CD4-positive, alpha-beta T cell treated with Interleukin-15 for 1 hour (primary cell): ENCODE measurements at places on chromosomes 1 and 21.

DNA sequence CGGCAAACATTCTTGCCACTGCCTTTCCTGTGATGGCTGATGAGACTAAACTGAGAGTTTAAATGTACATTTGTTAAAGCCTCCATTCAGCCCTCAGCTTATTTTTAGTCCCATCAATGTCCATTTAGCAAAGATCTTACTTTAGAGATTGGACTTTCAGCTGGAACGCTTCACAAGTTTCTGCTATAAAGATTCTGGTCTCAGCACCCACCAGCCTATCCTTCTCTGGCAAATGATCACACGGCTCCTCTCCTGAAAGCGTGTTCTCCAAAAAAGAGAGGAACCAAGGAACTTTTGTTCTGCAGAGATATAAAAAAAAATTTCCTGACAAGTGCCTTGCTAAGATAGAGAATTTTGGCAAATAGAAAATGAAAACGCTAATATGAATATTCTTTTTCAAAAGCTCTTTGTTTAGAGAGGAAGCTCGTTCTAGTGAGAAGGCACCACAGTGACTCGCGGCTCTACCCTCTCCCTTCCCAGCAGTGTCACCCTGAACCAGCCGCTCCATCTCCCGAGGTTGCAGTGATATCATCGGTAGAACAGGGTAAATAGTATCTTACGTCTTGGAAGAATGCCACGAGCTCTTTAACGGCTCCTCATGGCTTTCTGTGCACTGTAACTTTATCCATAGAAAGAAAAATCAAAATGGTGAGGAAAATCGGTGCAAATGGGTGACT is 200.2 kb downstream of the APP start:
- no peak for DNase-seq

DNA sequence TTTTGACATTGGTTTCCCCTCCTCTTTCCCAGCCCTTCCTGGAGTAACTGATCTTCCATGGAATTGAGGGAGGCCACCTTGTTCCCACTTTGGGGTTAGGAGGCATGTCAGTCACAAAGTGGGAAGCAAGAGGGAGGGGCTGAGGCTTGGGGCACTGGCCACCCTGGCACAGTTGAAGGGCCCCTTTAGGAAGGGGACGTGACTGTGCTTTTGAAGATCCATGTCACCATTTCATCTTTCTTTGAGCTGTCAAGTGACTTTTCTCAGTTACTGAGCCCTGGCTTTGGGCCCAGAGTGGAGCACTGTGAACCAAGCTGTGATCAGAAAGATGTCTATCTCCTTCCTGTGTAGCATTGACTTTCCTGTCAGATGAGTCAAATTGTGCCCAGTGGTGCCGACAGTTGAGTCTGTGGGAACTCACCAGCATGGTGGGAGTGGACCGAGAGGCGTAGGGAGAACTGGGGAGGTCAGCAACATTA is 38.5 kb upstream of the TDRD10 start:
- peak; percentile 46 for DNase-seq

DNA sequence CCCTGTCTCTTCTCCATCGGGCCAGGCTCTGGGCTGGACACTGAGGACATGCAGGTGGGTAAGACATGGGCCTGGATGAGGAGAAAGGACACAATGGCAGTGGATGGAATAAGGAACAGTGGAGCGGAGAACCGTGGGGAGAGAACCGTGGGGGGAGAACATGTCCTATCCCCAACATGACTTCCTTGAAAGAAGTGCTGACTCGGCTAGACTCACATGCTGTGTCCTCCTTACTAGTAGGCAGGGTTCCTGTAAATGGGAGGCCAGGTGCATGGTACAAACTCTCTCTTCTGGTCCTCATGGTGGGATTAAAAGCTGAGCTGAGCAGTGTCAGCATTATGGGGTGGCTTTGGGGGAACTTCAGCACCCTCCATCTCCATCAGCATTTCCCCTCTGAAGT is 137.4 kb upstream of the CSF3R start:
- DNase-seq = no peak

- no peak for DNase-seq
Measured at GRCh38 chr1:49597436-49597835, 426.3 kb downstream of the AGBL4 start.

GRCh38 chr1:9590201-9590600 is 1.5 kb downstream of the TMEM201 start:
- DNase-seq = no peak
